ENCODE measurements at places on chromosomes 11 and 22.

DNA sequence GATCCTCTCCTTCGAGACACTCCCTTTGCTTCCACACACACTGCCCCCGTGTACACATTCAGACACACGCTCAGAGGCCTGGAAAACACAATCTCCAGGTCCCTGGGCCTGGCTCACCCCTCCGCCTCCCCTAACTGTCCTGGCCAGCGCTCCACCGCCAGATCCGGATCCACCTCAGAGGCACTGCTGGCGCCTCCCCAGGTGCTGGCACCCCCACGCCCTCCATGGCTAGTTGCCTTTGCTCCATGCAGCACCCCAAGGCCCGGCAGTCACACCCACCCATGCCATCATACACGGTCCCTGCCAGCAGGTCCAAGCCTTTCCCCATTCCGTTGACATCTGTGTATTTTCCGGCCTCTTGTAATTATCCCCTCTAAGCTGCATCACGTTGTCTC is 11.1 kb downstream of the SPTBN2 start:
- no peak for DNase-seq

DNA sequence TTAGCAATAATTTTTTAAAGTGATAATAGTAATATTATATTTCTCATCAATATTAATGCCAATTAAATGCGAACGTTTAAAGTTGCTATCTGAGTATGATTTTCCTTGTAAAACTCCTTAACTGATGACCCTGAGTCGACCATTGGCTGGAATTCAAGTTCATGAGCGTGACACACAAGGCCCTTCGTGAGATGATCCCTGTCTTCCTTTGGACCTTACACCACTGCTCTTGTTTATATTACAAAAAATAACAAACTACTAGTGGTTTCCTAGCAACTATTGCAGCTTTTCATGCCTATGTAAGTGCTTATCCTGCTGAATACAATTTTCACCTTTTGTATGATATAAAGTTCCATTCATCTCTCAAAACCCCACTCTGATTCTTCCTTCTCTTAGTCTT is 752.9 kb downstream of the CNTN5 start:
- no peak for DNase-seq

DNA sequence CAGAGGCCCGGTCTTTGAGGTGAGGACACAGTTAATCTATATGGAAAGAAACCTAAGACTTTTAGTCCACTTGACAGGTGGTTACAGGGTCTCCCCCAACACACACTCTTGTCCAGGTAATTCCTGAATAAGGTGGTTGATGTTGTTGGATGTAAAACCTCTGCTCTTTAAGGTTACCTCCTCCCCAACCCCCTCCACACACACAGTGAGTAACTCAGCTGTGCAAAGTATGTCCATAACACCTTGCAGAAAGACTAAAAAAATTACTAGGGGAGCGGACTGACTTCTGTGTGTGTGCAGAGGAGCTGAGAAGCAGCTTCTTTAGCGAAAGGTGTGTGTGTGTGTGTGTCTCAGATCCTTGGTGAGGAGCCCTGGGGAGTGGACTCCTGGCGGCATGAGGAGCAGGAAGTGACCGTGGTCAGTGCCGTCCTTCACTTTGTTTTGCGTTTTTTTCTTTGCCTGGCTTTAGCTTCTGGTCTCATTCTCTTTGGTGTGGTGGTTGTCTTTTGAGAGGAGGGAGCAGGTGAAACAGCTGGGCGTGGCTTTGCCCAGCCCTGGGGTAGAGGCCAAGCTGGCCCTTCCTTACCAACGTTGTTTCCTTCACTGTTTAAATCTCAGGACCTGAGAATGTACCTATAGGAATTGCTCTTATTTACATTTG is 1.7 kb downstream of the ZBED4 start:
- no peak for DNase-seq

- DNase-seq, result no peak
These were observed 38.7 kb upstream of the FAR1 start for GRCh38 chr11:13629779-13630178.

DNA sequence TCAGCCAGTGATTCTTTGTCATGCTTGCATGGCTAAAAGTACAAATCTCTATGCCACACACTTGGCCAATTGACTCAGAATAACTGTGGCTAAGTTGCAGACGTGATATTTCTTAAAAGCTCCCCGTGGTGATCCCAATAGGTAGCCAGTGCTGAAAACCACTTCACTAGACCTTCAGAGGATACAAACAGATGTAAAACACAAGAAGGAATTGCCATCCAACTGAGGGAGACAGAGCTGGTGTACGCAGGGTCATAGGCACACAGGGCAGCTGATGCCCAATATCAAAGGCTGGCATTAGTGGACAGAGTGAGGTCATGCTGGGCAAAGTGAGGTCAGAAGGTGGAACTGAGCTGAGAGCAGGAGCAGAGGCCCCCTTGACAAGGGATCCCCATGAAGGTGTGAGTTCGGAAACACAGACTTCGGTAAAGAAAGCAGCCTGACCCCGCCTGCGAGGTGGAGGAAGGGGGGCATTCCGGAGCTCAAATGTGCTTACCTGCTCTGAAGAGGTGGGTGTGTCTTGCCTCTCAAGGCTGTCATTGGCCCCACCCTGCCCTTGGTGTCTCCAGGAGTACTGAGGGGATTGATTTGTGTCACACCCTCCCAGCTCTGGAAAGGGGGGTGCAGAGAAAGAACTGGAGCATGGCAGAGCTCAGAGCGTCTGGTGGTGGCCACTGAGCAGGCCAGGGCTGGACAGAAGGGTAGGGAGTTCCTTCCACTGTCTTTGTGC is 344.9 kb upstream of the B3GAT1 start:
- no peak for DNase-seq

GRCh38 chr11:119501777-119502405 is 78.9 kb upstream of the THY1 start:
- DNase-seq, result no peak

DNA sequence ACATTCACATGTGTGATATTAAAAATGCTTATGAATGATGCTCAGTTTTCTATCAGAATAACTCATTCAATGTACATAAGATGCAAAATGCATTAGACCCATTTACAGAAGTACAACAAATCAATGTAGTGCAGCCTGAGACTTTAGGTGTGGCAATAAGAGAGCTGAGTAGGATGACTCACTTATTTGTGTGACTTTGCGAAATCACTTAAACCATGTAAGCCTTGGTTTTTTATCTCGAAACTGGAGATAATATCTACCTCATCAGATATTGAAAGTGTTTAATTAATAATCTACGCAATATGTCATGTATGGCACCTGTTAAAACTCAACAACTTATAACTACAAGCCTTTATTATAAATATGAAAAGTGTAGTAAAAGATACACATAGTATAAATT is 105.7 kb upstream of the LUZP2 start:
- no peak for DNase-seq

GRCh38 chr11:72119198-72119597 is 6.7 kb upstream of the ANAPC15 start:
- no peak for DNase-seq

GRCh38 chr11:63536669-63537292 is at the start of gene PLAAT4:
TSS of gene PLAAT4 (plus strand) at chr11:63536808. CDS start at chr11:63536869, 61 bp downstream.
- no peak for DNase-seq

GRCh38 chr11:17268902-17269301 is 7.6 kb upstream of the NUCB2 start:
- DNase-seq, result no peak

DNA sequence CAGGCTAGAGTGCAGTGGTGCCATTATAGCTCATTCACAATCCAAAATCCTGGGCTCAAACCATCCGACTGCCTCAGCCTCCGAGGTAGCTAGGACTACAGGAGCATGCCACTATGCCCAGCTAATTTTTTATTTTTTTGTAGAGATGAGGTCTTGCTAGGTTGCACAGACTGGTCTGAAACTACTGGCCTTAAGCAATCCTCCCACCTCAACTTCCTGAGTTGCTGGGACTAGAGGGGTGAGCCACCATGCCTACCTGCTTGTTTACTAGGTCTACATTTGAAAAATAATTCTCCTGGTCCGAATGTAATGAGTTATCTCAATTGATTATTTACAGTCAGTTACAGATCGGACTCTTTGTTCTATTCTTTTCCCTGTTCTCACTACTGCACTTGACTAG is 22.0 kb downstream of the TAF1D start:
- DNase-seq, result no peak

GRCh38 chr11:72951888-72952287 is 137.7 kb downstream of the ATG16L2 start:
- DNase-seq, result no peak

- no peak for DNase-seq
These were observed 99.9 kb upstream of the PAX6 start for GRCh38 chr11:31910950-31911576.

- DNase-seq, result no peak
These were observed 305.3 kb downstream of the KIRREL3 start for GRCh38 chr11:126695293-126695692.

DNA sequence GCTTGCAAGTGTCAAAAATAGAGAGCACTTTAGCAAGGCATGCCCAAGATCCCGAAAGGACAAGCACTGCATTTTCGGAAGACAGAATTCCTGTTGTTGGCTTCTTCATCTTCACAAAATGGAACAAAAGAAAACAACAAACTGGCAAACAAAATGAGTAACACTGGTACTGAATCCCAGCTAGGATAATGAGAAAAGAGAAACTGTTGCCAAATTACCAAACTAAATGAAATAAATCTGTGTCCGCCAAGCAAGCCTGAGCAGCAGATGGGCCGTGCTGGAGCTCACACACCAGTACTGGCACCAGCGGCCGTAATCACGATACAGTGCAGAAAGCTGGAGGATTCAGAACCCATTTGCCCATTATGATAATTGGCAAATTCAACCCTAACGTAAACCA is 30.6 kb downstream of the TUB start:
- no peak for DNase-seq

- no peak for DNase-seq
These were observed 5.1 kb upstream of the CLPB start for GRCh38 chr11:72439455-72439854.

- DNase-seq, result no peak
These were observed 14.6 kb downstream of the PLXNB2 start for GRCh38 chr22:50292643-50293440.

GRCh38 chr22:37259540-37260029 is 15.5 kb upstream of the RAC2 start:
- no peak for DNase-seq

- no peak for DNase-seq
These were observed 58.5 kb downstream of the NCAM1 start for GRCh38 chr11:113019711-113020110.

DNA sequence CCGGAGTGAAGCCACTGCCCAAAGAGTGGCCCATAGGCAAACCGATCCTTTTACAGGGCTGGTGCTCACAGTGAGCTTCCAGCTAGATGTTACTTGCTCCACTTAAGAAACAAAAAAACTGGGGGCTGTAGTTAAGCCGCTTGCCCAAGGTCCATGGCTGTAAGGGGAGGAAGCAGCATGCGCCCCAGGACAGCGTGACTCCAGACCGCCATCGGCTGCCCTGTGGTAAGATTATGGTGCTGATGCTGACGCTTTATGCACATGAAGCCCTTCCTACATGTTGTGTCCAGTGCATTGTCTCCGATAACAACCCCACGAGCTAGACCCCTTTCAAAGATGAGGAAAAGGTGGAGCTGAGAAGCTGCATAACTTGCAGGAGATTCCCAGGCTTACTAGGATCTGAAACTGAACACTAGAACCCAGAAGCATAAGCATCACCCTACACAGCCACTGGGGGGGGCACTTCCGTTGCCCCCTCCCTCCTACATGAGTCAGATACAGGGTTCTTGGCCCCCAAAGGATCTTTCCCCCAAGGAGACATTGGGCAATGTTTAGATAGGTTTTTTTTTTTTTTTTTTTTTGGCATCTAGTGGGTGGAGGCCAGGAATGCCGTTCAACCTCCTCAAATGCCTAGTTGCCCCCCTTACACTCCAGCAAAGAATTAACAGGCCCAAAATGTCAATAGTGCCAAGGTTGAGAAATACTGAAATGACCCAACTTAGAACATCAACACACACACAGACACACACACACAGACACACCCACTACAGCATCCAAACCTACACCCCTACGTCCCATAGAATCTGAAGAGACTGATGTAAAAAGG is 53.9 kb downstream of the MN1 start:
- DNase-seq, result no peak

GRCh38 chr11:19441752-19442553 is 201.2 kb upstream of the E2F8 start:
- no peak for DNase-seq

- no peak for DNase-seq
These were observed 425.6 kb downstream of the SHANK2 start for GRCh38 chr11:70826541-70827335.

- no peak for DNase-seq
These were observed 29.2 kb downstream of the C11orf24 start for GRCh38 chr11:68242616-68243015.

- no peak for DNase-seq
These were observed 200.9 kb downstream of the MYO18B start for GRCh38 chr22:25942856-25943411.

DNA sequence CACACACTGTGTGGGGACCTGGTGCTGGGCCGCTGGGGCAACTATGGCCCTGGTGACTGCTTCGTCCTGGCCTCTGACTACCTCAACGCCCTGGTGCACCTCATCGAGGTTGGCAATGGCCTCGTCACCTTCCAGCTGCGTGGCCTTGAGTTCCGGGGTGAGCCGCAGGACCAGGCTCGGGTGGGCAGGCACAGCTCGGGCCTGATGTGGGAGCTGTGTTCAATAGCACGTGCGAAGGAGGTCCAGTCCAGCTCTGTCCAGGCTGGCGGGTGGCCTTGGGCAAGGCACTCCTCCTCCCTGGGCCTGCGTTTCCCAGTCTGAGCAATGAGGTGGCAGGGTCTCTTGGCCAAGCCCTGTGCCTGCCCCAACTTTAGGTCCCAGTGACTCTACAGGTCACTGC is 8.3 kb upstream of the SIPA1 start:
- DNase-seq, result no peak

DNA sequence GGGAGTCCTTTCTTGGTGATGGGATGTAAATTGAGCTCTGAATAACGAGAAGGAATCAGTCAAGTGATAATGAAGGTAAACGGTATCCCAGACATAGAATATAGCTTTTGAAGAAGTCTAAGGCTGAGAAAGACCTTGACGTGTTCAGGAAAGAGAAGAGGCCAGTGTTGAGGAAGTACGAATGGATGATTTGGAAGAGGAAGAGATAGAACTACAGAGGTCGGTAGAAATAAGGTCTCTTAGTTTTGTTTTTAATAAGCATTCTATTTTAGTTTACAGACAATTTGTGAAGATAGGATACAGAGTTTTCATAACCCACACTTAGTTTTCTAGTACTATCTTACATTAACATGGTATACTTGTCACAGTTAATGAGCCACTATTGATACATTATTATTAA is 1598.1 kb downstream of the FAM181B start:
- no peak for DNase-seq

DNA sequence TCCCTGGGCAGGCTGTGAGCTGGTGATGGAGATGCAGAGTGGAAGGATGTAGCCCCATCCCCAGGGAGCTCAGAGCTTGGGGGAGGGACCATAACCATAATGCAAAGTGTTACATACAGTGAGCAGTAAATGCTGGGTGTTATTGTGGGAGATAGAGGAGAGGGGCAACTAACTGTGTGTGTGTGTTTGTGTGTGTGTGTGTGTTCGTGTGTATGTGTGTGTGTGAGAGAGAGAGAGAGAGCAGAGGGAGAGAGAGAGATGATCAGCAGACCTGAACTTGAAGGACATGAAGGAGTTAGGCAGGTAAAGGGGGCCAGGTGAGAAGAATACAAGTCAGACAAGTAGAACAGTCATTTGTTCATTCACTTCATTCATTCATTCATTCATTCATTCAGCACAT is 74.2 kb downstream of the CACNG2 start:
- no peak for DNase-seq

GRCh38 chr11:133515107-133515506 is 17.2 kb downstream of the OPCML start:
- no peak for DNase-seq

GRCh38 chr11:47276923-47277322 is 7.0 kb downstream of the MADD start:
- no peak for DNase-seq

GRCh38 chr22:38016182-38017151 is 32.1 kb upstream of the SOX10 start:
- no peak for DNase-seq
